CD4-positive, alpha-beta T cell treated with Interleukin-4 for 4 hours (primary cell): ENCODE measurements at places on chromosomes 7 and 10.

DNA sequence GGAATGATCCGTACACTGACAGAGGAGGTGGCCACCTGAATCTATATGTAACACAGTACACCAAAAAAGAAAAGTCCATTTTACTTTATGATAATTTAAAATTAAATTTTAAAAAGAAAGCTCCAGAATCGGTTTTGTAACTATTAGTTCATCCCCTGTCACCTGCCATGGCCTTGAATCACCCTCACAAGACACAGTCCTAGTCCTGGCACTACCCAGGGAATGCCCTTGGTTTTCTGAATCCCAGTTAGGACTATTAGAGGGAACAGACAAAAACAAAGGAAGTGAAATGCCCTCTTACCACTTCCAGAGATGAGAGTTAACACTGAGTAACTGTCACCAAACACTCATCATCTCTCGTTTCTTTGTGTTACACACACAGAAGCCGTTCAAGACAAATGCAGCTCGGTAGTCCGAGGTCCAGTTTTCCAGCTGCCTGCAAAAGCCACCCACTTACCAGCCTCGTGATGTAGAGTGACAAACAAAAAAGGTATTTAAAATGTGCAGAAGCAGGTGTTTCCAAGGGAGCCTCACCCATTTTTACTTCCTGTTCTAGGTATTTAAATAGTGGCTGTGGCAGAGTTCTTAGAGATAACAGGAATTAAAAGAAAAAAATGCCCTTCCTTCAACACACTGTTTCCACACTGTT is 6.1 kb downstream of the PTPRN2 start:
- DNase-seq: no peak

- DNase-seq: no peak
Measured at GRCh38 chr7:159237022-159237653, 92.5 kb upstream of the VIPR2 start.

GRCh38 chr7:40436710-40437109 is 301.9 kb downstream of the SUGCT start:
- DNase-seq: no peak

DNA sequence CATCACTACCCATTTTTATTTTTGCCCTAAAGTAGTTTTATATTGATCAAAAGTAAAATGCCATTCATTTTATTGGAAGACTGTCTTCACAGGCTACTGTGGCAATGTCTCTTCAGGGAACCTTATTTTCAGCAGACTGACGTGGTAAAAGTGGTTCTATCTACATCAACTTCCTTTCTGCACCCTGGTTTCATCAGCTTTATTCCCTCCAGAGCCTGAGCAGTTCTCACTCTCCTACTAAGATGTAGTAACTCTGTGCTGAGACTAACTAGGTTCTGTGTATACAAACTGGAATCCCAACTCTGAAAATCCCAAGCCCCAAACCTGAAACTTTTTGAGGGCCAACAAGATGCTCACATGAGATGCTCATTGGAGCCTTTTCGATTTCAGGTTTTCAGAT is 155.3 kb downstream of the SFMBT2 start:
- no peak for DNase-seq

DNA sequence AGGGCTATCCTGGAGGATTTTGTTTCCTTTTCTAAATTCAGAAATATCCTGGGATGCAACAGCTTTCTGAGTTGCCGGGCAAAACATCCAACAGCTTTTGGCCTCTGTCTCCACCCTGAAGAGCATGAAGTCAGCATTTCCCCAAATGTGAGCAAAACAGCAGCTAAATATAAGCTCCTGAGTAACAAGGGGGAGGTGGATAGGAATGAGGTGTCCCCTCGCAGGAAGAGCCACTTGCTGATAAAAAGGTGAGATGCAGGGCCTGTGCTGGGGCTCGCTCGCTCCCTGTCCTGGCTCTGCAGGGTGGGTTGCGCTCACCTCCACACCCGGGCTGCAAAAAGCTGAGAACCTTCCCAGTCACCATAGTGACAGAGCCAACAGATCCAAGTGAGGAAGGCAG is 264.3 kb downstream of the ZEB1 start:
- no peak for DNase-seq

DNA sequence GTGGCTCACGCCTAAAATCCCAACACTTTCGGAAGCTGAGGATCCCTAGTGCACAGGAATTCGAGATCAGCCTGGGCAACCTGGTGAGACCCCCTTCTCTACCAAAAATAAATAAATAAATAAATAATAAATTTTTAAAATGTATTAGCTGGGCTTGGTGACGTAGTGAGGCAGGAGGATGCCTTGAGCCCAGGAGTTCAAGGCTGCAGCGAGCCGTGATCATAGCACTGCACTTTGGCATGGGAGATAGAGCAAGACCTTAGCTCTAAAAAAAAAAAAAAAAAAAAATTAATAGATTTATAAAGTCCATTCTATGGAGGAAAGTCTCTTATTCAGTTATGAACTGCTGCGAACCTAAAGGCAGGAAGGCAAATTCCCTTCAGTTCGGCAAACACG is 1.1 kb upstream of the PTPN12 start:
- no peak for DNase-seq

- DNase-seq: no peak
Measured at GRCh38 chr7:77679608-77680007, 16.7 kb upstream of the RSBN1L start.

DNA sequence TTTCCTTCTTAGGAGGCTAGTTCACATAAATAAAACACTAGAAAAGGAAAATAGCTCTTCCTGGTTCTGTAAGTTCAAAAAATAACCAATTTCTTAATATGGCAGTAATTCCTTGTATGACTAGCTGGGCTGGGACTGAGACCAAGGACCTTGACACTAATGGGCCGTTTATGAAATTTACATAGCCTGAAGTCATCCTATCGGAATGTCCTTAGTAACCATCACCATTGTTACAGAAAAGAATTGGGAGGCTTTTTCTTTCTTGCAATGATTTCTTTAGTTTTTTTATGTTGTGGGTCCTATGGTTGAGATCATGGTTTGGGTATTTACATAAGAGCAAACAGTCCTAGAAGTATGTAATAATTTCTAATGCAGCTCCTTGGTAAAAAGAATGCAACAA is 87.1 kb upstream of the HDAC9 start:
- no peak for DNase-seq

- no peak for DNase-seq
Measured at GRCh38 chr7:67518580-67518979, 521.9 kb downstream of the TYW1 start.

DNA sequence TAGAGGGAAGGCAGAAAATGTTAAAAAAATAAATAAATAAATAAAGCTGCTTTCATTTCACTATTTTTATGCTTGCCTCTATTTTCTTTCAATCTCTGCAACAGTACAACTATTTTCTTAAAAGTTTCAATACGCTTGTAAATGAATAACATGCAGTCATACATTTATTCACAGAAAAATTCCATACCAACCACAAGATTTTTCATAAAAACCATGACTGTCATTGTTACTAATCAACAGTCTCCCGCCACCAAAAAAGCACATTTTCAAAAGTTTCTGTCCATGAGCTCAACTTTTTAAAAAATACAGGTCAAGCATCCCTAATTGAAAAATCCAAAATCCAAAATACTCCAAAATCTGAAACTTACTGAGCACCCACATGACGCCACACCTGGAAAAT is 5.3 kb downstream of the PARD3 start:
- DNase-seq: no peak
